ENCODE measurements at places on chromosomes 2 and 18. TPM values are rescaled to one million over a fixed set of nuclear protein-coding genes. Genes with fewer than 3 reads are reported as not detected.

The ERFE gene
- total RNA-seq: 0.65 TPM

The UBR3 gene
- total RNA-seq: 20.1 TPM

The HOXD13 gene
- not detected for total RNA-seq

The ILKAP gene
- total RNA-seq: 34.5 TPM

The CYS1 gene
- total RNA-seq: not detected

The MAP2 gene
- total RNA-seq: 5.0 TPM

The EPHA4 gene
- total RNA-seq: 10.4 TPM

The FBXO48 gene
- total RNA-seq: 0.50 TPM

The EVA1A gene
- total RNA-seq: 74.0 TPM

The KCNE4 gene
- 0.65 TPM for total RNA-seq

The ST8SIA3 gene
- not detected for total RNA-seq

The TNP1 gene
- not detected for total RNA-seq

The RMC1 gene
- total RNA-seq: 30.1 TPM

The LCT gene
- not detected for total RNA-seq

The NPHP1 gene
- 1.9 TPM for total RNA-seq

The SPHKAP gene
- not detected for total RNA-seq

The KCNS3 gene
- 0.31 TPM for total RNA-seq

The SCG2 gene
- 0.38 TPM for total RNA-seq

The LHCGR gene
- total RNA-seq: not detected

The SGPP2 gene
- total RNA-seq: not detected

The RETSAT gene
- 74.9 TPM for total RNA-seq

The ADRA2B gene
- not detected for total RNA-seq

The ANKRD30BL gene
- not detected for total RNA-seq

The MYO5B gene
- 0.31 TPM for total RNA-seq

The C2orf72 gene
- total RNA-seq: 0.16 TPM

The TEKT4 gene
- not detected for total RNA-seq

The CCDC102B gene
- total RNA-seq: 13.8 TPM
